ENCODE measurements at places on chromosomes 3 and 15.

DNA sequence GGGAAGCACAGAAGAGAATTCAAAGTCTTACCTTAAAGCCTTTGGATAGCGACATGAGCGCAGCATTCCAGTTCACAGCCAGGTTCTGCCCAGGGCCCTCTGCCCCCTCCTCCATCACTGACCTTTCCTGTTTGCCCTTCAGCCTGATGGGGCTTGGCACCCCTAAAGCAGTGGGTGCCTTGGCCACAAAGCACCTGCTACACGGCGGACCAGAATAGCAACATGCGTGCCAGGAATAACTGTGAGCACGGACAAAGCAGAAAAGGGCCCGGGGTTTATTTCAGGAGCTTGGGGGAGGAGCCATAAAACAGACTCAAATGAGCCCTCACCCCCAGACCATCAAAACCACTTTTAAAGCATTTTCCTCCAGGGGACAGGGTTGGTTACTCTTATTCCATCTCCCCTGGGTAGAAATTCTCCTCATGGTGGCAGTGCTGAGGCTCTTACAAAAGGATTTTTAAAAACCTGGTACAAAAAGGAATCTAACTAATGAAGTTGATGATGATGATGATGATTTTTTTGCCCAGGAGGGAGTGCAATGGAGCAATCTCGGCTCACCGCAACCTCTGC, 135.4 kb downstream of the KLF13 start:
- DNase-seq = no peak

DNA sequence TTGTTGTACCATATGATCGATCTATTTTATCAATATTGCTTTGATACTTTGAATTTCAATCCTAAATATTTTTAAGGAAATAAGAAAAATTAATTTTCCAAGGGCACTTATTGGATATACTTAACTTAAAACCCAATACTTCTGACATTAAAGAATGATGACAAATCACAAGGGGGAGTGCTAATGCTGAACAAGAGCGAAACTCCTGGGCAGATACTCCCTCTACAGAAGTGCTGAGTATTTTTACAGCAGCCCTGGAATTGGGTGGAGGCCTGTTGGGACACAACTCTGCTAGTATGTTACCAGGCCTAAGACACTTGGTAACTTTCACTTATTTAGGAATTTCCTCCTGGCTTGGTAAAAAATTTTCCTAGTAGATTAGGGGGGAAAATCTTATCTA, 46.2 kb downstream of the DENND6A start:
- DNase-seq = no peak

DNA sequence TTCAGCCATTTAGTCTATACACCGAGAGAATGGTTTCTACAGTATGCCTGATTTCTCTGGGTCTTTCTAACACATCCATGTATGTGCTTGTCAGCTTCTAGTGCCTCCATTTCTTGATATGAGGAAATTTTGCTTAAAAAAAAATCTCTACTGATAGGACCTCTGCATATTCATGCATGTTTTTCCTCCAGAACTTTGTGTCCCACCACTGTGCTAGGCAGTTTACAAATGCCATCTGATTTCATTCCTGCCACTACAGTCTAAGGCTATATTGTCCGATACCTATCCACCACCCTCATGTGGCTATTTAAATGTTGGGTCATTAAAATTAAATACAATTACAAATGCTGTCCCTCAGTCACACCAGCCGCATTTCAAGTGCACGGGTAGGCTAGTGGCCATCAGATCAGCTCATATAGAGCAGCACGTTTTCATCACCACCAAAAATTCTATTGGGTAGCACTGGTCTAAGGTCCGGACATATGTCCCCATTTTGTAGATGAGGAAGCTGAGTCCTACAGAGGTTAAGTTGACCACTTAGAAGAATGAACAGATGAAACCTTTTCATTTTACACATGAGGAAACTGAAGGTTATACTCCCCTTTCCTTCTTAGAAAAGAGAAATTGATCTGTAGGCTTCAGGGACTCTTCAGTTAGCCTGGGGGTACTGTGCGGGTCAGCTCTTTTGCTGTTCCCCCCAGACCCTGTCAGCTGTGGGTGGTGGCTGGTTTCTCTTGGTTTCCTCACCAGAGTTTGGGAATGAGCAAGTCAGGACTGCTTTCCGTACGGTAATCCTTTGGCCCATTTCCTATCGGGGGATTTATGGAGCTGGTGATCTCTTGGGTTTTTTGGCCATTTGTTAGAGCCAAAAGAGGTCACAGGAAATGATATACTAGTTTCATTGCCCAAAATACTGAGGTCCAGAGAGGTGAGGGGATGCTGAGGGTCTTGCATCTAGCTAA, 56.5 kb downstream of the SMAD3 start:
- no peak for DNase-seq

DNA sequence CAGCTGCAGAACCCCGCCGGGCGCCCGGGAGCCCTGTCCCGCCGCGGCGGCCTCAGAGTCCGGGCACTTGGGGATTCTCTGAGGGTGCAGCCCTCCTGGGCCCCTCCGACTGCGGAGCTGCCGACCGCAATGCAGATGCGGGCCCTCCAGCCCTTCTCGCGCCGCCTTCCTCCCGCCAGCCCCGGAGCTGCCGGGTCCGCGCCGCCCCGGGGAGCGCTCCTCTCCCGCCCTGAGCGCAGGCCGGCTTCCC, 320 bp upstream of the ACAN start:
- no peak for DNase-seq

DNA sequence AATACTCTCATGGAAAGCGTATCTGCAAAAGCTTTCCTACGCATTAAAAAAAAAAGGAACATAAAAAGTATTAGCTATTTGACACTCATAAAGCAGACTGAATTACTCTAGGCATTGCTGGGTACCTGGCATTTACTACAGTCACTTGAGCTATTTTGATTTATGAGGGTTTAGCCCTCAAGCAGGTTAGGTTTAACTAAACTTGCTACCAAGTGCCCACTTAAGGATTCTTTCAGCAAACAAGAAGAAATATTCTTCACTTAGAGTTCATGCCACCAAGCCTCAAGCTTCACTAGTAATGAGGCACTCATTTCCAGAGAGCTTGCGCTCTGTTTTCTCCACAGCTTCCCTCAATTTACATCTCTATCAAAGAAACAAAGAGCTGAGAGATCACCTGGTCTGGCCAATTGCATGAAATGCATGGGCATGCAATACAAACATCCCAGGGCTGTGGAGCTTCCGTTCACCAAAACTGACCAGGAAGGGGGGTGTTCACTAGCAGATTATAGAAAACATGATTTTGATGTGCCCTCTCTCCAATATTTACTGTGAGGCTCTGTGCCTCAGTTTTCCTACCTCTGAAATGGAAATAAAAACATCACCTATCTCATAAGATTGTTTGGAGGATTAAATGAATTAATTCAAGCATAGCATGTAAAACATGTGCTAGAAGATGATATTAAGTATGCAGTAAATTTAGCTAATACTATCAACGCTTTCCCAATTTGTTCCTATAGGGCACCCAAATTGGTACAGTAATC, 217.3 kb downstream of the RORA start:
- no peak for DNase-seq

- no peak for DNase-seq
These were observed 576.7 kb downstream of the CADM2 start for GRCh38 chr3:85535517-85535916.

DNA sequence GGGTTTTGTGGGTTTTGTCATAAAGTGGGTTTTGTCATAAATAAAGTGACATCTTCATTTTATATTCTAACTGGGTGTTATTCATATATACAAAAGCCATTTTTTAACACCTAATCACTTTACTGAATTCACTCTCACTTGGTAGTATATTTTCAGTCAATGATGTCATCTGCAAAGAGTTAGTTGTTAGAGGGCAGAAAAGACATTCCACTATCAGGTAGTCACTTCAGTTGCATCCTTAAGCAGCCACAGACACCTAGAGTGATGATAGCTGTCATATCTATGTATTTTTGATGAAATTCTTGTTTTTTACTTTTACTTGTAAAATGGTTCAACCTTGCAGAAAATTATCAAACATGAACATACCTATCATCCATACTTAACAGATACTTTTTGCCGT, 89.0 kb downstream of the DHX36 start:
- no peak for DNase-seq

DNA sequence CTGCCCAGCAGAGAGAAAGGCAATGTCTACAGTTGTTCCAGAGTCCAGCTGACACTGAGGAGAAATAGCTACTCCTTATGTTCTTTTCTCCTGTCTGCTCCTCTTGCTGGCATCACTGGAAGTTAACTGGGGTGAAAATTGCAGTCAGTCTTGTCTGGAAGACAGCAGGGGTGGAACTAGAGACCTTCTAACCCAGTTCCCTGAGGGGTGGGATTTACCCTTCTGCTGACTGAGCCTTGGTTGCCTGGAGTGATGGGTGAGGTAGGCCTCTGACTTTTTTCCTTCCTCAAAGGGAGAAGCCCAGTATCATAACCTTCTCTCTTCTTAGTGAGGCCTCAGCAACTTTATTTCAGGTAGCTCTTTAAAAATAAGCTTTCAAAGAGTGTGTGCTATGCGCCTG, 16.2 kb downstream of the ZNF609 start:
- DNase-seq = no peak

GRCh38 chr15:41105348-41106334, 10.4 kb downstream of the INO80 start:
- no peak for DNase-seq

DNA sequence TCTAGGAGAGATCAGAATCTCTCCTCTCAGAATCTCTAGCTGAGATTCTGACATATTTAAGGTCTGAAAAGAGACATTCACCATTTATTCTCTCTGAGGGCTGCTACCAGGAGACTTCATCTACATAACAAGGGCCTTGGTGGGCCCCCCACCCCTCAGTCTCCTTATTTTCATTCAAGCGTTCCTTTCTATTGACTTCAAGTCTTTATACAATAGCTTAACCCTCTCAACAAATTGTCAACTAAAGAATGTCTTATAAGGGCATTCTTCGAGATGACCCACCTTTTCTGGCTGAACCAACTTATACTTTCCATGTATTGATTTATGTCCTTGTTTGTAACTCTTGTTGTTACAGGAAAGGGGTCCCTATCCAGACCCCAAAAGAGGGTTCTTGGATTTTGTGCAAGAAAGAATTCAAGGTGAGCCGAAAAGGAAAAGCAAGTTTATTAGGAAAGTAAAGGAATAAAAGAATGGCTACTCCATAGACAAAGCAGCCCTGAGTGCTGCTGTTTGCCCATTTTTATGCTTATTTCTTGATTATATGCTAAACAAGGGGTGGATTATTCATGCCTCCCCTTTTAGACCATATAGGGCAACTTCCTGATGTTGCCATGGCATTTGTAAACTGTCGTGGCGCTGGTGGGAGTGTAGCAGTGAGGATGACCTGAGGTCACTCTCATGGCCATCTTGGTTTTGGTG, 209.5 kb upstream of the ALCAM start:
- no peak for DNase-seq

GRCh38 chr15:98850961-98851572, 156.5 kb downstream of the PGPEP1L start:
- peak; percentile 70 for DNase-seq

DNA sequence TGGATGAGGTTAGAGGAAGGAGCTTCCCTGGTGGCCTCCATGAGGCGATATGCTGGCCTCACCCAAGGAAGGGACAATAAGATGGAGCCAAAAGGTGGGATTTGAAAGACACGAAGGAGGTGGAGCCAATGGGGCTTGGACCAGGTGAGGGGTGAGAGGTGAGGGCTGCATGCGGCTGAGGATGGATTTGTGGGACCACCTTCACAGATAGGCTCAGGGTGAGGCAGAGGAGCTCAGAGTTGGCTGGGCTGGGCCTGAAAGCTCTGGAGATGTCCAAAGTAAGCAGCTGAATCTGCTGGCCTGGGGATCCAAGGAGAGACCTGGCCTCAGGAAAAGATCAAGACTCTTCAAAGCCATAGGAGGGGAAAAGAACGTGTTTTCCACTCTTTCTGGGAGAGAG, 49.8 kb downstream of the EXOG start:
- no peak for DNase-seq

DNA sequence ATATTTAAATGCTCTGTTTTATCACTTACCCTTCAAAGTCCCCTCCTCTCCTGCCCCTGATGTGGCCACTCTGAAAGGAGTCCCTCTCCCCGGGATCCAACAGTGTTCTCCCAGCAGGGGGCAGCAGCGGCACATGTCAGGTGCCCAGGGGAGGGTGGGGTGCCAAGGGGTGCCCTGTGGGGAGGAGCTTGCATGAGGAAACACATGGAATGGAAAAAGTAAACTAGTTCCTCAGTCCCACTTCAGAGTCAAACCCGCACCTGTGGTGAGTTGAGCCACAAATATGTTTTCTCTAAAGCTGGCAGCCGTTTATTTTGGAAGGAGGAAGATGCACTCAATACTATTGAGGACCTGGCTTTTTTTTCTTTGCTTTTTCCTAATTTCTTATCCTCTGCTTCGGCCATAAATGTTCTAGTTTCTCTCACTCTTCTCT, 30.1 kb upstream of the NRROS start:
- DNase-seq = peak; percentile 88

DNA sequence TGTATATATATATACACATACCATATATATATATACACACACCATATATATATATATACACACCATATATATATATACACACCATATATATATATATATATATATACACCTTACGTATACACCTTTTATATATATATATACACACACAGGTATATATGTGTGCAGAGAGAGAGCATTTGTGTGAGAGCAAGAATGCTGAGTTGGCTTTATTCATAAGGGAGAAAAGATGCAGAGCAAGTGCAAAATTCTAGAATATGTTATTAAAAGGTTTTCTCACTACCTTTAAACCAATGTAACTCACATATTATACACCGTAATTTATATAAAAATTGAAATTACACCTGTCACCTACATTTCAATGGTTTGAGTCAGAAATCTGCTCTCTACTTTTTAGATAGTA, 107.2 kb upstream of the ALCAM start:
- no peak for DNase-seq

- DNase-seq = no peak
These were observed 221.9 kb upstream of the GBE1 start for GRCh38 chr3:81983382-81983781.

- no peak for DNase-seq
These were observed 23.8 kb downstream of the C3orf70 start for GRCh38 chr3:185129083-185129482.

GRCh38 chr15:38193496-38193895, 59.1 kb upstream of the SPRED1 start:
- DNase-seq = no peak

DNA sequence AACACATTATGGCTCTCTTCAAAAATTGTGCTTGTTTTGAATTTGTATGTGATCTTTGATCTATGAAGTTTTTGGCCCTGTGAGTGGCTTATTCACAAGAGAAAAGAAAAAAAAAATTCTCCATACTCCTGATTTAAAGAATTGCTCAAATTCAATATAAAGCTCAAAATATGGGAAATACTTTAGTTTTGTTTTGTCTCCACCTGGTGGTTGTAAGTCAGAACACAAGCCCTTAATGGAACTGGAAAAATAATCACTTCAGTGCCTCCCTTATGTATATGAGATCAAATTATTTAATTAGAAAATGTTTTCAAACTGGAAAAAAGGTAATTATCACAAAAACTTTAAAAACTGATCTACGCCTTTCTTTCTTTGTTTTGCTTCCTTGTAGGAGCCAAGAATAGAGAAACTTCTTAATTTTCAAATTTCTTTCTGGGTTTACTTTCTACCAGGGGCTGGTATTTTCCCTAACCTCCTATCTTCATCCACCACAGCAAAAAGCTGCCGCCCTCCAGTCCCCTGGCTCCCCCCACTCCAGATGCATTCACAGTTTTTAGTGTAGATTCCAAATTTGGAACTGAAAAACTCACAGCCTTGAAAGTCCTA, 50.6 kb downstream of the SERP1 start:
- peak; percentile 64 for DNase-seq

- no peak for DNase-seq
These were observed 3.8 kb downstream of the PLCH1 start for GRCh38 chr3:155741101-155741500.

- DNase-seq = no peak
These were observed 10.0 kb upstream of the SLC22A13 start for GRCh38 chr3:38255627-38256026.

All from NCI-H2081 (cell line).